ENCODE measurements at places on chromosomes 2 and 18. TPM values are rescaled to one million over a fixed set of nuclear protein-coding genes. Genes with fewer than 3 reads are reported as not detected.
A peak's percentile ranks its signal among the peaks of the same experiment; 100 is the strongest.

The MPHOSPH10 gene
- 27.0 TPM for total RNA-seq

The DNER gene
- total RNA-seq, result not detected

The NBAS gene
- total RNA-seq, result 45.5 TPM

The PASK gene
- 71.5 TPM for total RNA-seq

The CGREF1 gene
- total RNA-seq, result 5.8 TPM

The CYTIP gene
- total RNA-seq, result 610 TPM

DNA sequence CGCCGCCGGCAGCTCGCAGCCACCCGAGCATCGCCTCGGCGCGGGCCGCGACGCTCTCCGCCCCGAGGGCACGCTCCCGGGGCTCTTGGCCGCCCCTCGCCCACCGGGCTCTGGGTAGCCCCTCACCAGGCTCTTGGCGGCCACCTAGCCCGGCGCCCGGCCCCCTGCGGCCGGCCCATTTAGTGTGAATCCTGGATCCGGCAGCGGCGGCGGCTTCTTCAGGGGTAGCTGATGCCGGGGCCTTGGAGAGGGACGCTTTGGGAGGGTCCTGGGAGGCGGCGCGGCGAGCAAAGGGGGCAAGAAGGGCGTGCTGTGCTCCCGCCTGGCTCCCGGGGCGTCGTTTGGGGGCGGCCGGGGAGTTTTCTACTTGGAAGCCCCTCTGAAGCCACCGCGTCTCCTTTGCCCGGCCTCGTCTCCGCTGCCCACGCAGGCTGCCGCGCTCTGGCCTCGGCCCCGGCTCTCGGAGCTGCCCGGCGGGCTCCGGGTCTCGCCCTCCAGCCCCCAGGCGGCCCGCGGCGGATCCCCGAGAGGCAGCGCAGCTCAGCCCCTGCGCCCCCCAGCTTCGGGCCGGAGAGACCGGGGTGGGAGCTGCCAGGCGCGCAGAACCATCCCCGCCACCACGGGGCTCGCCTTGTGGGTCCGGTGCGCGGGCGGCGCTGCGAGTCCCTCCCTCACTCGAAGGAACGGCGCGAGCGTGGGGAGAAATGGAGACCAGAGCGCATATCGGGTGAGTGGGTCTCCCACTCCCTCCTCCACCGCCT, 509 bp downstream of the PIEZO2 start:
- DNase-seq, result no peak

GRCh38 chr2:82224301-82224940, 1919.9 kb upstream of the LRRTM1 start:
- no peak for DNase-seq

- no peak for DNase-seq
Observed at GRCh38 chr18:23588836-23589560, 2.7 kb upstream of the NPC1 start.

DNA sequence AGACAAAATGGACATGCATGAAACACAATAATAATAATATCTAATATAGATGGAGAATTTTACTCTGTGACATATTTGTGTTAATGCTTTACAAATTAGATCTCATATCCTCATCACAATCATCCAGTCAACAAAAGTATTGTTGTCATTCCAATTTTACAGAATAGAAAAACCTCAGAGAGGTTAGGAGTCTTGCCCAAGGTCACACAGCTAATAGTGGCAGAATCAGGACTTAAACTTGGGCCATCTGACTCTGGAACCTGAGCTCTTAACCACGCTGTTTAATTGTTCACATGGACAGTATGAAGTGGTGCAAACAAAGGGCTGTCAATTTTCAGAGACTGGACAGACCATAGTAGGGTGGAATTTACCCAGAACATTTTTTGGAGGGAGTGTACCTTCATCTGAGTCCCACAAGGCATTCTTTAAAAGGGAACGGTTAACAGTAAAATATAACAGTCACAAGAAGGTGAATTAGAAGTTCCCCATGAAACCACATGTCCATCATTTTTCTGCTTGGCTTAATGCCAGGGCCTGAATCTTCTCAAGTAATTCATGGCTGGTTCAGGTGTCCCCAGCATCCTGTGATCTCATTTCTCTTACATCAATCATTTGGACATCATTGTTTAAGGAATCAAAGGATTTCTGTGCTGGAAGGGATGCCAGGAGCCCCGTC, 35.4 kb upstream of the CCDC93 start:
- DNase-seq, result peak; percentile 12

DNA sequence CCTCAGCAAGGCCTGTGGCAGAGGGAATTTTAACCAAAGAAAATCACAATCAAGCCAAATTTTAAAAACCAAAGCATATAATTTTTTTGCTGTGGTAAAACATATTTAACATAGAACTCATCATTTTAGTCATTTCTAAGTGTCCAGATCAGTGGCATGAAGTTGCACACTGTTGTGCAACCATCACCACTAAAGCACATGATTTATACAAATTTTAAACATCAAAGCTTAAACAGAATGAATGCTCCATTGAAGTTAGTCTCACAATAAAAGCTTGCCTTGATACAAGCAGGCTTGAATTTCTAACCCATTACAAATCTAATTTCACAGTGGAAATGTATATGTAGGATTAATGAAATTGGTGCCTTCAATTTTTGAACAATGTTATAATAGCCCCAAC, 31.2 kb downstream of the FTCDNL1 start:
- DNase-seq, result no peak

- no peak for DNase-seq
Observed at GRCh38 chr2:199019898-199020507, 437.7 kb downstream of the SATB2 start.

DNA sequence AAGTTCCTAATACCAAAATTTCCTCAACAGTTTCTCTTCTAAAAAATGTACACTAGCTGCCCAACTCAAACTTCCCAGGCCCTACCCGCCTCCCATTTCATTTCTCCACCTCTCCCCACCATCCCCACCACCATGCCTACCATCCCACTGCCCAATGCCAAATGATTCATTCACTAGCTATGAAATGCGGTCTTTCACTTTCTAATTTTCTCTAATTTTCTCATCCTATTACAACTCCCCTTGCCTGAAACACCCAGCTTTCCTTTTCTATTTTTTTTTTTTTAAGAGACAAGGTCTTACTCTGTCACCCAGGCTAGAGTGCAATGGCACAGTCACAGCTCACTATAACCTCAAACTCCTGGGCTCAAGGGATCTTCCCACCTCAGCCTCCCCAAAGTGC, 38.4 kb downstream of the KIDINS220 start:
- no peak for DNase-seq

- no peak for DNase-seq
Observed at GRCh38 chr2:65062843-65063825, 6.9 kb downstream of the CEP68 start.

- no peak for DNase-seq
Observed at GRCh38 chr2:167140767-167141166, 252.5 kb downstream of the XIRP2 start.

DNA sequence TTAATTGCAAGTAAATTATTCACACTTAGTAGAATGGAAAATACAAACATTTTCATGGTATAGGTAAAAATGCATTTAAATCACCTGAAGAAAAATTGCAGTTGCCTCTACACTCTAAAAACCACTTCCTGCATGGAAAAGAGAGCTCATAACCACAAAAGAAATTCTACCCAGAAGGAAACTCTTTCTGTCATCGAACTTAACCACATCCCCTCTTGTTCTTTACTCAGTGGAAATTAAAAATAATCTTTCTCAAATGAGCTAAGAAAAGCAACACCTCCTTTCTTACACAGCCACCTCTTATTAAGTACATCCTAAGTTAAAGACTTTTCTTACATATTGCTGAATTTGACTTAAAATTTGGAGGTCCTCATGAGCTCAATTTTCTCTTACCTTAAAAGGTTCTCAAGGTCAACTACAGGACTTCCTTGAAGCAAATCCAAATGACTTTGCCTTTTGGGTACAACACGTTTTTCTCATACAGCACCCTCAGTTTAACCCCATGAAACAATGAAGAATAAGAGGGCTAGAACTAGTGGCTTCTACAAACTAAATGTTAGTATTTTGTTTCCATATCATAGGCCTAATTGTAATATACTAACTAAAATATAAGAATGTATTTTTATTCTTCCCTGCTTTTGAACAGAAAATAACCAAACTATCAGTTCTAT, 109.1 kb upstream of the CRIM1 start:
- DNase-seq, result no peak

DNA sequence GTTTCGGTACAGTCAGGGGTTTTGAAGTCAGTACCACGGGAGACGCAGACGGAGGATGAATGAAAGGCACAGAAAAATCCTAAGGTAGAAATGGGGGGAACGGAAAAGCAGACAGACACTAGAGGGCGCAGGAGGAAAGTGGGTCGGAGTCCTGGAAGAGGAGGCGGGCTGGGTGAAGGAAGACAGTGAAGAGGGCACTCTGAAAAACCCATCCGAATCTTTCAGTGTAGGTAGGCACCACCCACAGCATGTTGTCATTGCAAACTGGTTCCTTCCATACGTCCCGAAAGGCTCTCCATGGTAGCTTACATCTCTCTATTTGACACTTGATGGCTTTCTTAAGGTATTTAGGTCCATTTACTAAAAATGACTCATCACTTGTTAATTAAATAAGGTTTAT, 18.5 kb upstream of the ZNF236 start:
- DNase-seq, result peak; percentile 87

DNA sequence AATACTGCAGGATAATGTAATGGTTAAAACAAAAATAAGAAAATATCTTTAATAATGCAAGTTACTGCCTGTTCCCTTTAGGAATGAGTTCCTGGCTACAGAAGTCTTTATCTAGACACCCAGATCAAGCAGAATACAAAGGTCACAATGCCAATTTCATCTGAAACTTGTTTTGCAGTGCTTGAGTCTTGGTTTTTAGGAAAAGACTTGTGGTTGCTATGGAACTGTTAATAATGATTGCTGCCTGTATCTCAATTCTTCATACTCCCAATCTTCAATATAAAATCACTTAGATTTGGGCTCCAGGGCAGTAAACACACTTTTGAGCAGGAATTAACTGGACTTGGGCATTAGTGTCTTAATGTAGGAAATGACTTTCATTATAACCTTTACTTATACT, 14.2 kb downstream of the CAVIN2 start:
- no peak for DNase-seq

- no peak for DNase-seq
Observed at GRCh38 chr2:99562516-99562915, 72.7 kb upstream of the REV1 start.

GRCh38 chr2:47497843-47498460, 95.0 kb downstream of the MSH2 start:
- DNase-seq, result no peak

- no peak for DNase-seq
Observed at GRCh38 chr18:11987527-11987926, 6.2 kb downstream of the IMPA2 start.

Data from activated naive CD4-positive, alpha-beta T cell treated with anti-CD3 and anti-CD28 coated beads for 36 hours (primary cell).